ENCODE measurements at places on chromosomes 2 and 18.

DNA sequence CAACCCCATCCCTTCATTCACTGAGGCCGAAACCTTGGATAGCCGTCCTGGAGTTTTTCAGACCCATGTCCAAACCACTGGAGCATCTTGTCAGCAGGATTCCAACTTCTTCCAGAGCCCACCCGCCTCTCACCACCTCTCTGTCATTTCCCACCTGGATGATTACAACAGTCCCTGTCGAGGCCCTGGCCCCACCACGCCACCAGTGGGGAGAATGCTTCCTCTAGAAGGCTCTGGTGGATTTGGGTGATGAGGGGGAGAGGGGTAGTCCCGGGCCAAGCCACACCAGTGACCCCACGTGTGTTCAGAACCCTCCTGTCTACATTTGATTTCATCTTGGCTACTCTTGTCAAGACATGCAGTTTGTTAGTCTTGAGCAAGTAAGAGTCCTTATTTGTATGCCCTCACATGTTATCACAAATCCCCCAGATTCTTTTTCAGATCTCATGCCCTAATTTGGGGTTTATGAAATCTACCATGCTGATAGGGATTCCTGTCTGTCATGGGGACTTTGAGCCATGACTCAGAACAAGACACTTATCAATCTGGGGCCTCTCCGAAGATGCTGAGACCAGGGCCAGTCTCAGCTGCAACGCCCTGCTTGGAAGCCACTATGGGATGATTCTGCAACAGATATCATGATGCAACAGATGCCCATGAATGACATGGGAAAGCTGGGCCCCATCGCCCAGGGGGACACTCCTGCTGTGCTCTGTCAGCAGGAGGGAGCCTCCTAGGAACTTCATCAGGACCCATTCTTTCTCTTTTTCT is 186.1 kb downstream of the ZFP36L2 start:
- DNase-seq = no peak

GRCh38 chr18:55863876-55864275 is 275.9 kb upstream of the TCF4 start:
- no peak for DNase-seq

DNA sequence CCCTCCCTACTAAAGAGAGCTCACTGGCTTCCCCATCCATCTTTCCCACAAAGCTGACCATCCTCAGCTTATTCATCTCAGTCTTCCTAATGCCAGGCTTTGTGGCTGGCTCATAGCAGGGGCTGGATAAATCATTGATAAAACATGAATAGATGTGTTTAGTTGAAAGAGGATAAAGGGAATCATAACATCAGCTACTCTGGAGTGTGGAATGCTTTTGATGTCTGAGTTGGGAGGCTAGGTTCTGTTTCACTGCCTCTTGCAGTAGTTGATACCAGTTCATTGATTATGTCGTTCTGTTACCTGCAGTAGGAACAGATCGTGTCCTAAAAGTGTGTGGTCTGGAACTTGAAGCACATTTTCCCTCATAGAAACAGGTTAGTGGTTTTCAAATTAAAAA is 66.3 kb upstream of the HK2 start:
- no peak for DNase-seq

GRCh38 chr2:215613888-215614287 is 178.0 kb upstream of the FN1 start:
- DNase-seq = no peak

DNA sequence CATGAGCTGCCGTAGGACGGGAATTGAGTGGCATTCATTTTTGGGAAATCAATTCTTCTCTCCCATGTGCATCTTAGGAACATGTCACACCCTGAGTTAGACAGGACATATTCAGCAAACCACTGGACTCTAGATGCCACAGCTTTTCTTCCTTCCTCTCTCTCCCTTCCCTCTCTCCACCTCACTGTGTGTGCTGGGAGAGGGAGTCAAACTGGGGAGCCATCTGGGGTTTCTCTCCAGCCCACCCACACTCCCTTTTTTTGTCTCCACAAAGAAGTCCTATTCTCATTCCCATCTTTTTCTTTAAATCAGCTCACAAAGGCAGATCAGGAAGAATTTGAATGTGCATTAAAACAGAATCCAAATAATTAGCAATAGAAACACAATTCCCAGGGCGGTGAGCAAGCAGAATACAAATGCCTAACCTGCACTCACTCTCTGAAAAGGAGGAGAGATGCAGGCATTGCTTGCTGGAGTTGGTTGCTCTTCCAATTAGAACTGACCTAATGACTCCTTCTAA is 15.4 kb downstream of the CD28 start:
- no peak for DNase-seq

DNA sequence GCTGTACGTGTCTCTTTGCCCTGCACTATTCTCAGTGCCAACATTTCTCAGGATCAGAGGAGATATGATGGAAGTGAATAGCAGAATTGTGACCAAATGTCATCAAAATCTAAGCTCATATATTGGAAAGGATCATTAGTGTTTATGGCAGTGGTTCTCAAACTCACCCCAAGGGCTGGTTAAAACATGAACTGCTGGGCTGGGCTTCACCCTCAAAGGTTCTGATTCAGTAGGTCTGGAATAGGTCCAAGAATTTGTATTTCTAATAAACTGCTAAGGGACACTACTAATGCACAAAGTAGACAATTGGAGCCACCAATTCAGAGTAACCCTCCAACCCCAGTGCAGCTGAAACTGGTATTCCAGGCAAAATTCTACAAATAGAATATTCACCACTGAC is 317.9 kb upstream of the UBE2E3 start:
- no peak for DNase-seq
